ENCODE measurements at places on chromosomes 2 and 18. TPM values are rescaled to one million over a fixed set of nuclear protein-coding genes. Genes with fewer than 3 reads are reported as not detected.

GRCh38 chr2:213980883-213981282 is 430.0 kb upstream of the VWC2L start:
- peak; percentile 11 for DNase-seq

DNA sequence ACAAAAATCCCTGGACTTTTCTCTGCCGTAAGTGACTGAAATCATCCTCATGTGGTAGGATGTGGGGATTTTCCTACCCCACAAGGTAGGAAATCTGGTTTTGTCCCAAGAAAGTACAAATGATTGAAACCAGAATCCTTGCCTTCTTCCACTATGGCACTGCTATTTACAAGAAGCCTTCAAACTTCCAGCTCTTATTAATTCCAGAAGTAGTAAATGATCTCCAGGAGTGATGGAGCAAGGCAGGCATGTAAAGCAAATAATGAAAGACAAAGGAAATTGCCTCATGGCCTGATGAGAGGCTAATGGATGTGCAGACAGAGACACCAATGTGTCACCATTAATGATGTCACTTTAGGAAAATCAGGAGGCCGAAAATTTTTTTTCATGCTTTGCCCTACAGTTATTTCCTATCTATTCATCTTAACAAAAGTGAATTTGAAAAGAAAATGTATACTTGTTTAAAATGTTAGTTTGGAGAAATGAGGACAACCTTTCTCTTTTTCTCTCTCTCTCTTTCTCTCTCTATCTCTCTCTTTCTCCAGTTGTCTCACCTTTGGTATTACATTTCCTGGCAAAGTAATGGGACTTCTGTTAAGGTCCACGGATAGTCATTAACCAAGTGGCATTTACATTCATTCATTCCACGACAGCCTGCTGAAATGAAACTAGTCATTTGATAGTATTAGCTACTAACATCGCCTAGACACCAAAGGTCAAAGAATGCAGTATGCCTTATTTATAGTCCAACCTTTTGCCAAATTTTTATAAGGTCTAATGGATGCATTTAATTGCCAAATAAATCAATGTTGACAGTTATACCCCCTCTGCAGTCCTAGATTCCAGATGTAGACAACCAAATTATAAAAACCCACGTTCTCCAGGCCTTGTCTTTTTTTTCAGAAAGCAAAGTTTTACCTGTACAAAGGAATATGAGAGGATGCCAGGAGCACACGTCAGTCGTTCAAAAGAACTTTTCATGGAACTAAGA is 5.0 kb upstream of the EVA1A start:
- DNase-seq = no peak

The UGT1A4 gene
- total RNA-seq = not detected

DNA sequence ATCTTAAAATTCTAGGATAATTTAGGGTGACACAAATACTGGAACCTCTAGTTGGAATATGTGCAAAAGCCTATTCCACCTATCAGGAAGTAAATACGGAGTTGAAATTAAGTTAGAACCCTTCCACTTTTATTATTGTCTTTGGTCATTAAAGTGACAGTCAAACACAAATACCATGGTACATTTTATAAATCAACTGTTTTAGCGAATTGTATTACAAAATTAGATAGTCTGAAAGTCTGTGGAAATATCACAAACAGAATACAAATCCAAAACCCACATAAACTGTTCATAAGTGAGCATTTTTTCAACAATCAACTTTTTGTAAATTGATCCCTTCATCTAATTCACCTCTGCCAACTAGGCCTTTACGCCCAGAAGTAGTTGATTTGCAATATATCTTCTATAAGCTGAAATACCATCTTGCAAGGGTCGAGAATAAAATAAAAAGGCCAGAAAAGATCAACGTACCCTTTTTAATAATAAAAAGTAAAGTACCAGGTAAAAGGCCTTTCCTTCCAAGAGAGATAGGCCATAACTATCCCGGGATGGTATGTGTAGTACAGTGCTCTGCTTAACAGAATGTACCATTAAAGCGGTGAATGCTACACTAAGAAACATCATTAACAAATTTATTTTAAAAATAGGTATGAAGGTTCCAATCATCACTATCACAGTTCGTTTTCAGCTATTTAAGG is 1.3 kb downstream of the USP34 start:
- peak; percentile 8 for DNase-seq

DNA sequence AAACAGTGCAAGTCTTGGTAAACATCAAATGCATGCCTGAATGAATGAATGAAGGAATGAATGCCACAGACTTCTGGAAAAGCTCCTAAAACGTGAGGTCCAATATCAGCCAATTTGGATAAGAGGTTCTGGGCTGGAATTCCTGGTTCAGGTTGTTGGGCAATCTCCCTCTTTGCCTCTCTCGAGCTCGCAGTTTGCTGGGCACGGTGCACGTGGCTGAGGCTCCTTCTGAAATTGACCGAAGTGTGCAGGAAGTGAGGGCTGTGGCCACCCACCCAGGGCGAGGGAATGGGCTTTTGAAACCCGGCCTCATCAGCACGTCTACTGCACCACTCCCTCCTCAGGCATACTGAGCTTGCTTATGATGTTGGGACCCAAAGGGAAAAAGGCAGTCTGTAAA is 288.8 kb upstream of the HS6ST1 start:
- no peak for DNase-seq

GRCh38 chr2:226396541-226396940 is 403.1 kb downstream of the IRS1 start:
- DNase-seq = no peak

DNA sequence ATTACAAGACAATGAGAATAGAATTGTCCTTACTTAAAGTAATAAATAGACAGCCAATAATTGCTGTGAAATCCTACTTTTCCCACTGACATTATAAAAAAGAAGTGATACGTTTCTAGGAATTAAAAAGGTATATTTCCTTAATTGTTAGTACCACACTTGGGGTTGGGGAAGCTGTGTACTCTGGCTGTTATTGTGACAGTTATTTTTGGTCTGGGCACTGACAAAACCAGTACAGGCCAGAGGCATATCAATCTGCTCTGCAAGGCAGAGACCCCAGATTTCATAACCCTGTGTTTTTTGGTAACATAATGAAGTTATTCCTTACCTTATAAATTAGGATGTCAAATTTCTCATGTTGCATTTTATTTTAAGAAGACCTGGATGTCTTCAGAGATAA is 66.5 kb downstream of the RAB10 start:
- DNase-seq = no peak

The SCN7A gene
- not detected for total RNA-seq

- no peak for DNase-seq
These were observed 746.3 kb upstream of the RAB6C start for GRCh38 chr2:129233166-129233565.

DNA sequence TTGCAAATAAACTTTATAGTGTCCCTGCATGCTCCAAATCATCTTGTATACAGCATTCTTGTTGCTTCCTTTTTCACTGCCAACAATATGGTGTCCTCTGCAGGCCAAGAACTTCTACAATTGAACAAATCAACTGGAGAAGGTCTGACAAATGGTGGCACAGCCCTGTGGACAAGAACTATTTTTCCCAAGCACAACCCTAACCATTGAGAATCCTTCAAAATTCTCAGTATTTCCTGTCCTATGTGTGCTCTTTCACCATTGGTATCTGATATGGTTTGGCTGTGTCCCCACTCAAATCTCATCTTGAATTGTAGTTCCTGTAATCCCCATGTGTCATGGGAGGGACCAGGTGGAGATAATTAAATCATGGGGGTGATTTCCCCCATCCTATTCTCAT is 865.1 kb upstream of the ACVR2A start:
- DNase-seq = no peak

- no peak for DNase-seq
These were observed 1038.6 kb upstream of the SLC39A10 start for GRCh38 chr2:194618432-194618831.

DNA sequence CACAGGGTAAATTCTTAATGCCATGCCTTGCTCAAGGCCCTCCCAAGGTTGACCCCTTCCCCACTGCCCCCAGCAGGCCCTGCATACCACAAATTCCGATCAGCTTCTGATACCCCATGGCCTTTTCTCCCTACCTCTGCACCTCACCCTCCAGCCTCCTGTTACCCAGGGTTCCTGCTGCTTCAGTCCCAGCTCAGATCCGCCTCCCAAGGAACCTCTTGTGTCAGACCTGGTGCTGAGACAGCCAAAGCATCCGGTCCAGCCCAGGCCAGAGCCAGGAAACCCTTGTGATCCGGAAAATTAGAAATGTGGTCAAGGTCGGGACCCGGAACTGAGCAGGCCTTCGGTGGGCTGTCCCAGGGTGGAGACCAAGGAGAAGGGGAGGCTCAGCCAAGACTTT is 231.3 kb downstream of the BCL2 start:
- no peak for DNase-seq

GRCh38 chr18:48336332-48336731 is 72.9 kb downstream of the ZBTB7C start:
- peak; percentile 8 for DNase-seq

The CNRIP1 gene
- total RNA-seq = 53.9 TPM

The WIPF1 gene
- 35.3 TPM for total RNA-seq

DNA sequence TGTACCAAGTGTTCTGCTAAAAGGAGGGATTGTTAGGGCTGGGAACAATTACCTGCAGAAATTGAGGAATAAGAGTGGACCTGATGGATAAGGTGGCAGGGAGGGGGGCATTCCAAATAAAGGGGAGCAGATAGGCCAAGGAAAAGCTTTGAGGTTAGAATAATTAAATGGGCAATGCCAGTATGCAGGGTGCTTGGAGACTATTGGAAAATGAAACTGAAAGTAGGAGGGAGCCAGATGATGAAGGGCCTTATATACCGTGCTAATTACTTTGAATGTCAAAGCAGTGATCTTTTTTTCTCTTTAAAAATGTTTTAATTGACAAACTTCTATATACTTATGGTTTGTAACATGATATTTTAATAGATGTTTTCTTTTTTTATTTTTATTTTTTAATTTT is 42.9 kb downstream of the MMADHC start:
- peak; percentile 56 for DNase-seq

DNA sequence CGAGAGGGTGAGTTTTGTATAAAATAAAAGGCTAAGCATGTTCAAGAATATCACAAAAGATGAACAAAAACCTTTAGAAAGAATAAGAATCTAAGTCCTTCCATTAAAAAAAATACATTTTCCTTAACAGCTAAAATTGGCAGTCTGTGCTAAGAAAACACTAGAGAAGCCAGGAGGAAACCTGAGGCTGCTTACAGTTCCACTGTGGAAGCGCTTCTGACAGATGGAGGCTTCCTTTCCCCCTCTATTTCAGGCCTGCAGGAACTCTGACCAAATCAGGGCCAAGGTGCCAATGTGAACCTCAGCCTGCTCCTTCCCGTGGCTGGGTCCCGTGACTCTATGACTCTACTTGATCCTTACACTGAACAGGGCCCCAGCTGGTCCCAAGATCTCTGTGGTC is 108.1 kb upstream of the ARHGAP28 start:
- DNase-seq = no peak

DNA sequence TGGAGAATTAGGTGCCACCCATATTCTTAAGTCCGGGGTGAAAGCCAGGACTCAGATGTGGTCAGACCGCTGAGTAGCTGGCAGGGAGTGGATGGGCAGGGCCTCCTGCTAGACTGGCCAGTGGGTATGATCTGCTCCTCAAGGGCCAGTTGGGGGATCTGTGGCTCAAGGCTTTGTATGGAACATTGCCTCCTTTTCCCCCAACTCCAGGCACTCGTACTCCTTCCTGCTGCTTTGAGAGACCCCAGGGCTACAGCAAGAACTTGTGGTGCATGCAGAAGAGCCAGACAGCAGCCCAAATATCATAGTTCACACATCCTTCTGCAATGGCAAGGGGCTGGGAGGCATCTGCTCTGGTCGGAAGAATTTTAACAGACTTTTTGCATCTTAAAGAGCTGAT is 61.7 kb downstream of the PDCL3 start:
- DNase-seq = no peak

DNA sequence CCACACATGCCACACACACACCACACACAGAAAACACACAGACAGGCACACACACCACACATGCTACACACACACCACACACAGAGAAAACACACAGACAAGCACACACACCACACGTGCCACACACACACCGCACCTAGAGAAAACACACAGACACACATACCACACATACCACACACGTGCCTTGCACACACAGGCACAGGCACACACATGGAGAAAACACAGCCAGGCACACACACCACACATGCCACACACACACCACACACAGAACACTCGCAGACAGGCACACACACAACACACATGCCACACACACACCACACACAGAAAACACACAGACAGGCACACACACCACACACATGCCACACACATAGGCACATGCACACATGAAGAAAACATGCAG is 242.1 kb upstream of the MYT1L start:
- DNase-seq = no peak

- DNase-seq = no peak
These were observed 5.1 kb downstream of the TXNL4A start for GRCh38 chr18:79983253-79983652.

The NOSTRIN gene
- not detected for total RNA-seq

DNA sequence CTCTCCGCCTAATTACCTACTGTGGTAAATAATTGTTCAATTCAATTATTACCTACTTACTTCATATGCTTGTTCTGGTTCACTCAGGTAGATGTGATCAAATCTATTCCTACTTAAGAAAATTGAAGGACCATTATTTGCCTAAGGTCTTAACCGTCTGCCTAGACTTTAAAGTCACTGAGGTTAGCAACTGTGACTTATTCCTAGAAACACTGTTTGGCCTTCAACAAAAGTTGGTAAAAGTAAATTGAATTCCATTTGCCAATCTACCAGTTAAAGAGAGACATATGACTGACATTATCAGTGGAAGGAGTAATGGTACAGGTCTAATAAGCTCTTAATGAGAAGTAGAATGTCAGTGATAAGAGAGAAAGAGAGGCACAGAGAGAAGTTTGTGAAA is 491.5 kb downstream of the NYAP2 start:
- DNase-seq = no peak

DNA sequence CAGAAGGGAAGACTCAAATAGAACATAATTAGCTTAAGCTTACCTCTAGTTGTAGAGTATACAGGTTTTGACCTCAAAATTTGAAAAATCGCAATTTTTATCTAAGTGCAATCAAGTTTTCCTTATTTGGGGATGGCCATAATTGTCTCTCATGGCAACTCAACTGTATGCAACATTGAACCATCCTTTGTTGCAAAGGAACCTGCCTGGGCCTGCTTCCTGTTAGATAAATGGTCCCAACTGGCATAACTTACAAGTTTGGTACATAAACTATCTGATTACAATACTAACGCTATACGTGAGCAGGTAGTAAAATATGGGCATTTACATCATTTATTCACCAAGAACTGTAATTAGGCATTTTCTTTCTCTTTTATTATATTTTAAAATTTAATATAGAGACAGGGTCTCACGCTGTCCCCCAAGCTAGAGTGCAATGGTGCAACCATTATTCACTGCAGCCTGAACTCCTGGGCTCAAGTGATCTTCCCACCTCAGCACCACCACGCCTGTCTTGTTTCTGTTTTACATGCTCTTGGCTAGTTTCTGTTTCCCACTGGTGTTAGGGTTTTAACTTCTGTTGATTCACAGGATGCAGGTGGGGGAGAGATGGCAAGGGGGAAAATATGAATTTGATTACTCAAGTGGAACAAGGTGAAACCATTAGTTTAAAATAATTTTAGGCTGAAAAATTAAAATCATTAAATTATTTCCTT is 55.3 kb upstream of the B3GNT2 start:
- DNase-seq = no peak

- no peak for DNase-seq
These were observed 21.6 kb downstream of the SESTD1 start for GRCh38 chr2:179243046-179243445.

The CD226 gene
- 0.49 TPM for total RNA-seq
